Fibroblast of villous mesenchyme (primary cell): ENCODE measurements at places on chromosomes 5 and 9.

- no peak for DNase-seq
Observed at GRCh38 chr9:71920456-71921189, 9.2 kb downstream of the C9orf85 start.

DNA sequence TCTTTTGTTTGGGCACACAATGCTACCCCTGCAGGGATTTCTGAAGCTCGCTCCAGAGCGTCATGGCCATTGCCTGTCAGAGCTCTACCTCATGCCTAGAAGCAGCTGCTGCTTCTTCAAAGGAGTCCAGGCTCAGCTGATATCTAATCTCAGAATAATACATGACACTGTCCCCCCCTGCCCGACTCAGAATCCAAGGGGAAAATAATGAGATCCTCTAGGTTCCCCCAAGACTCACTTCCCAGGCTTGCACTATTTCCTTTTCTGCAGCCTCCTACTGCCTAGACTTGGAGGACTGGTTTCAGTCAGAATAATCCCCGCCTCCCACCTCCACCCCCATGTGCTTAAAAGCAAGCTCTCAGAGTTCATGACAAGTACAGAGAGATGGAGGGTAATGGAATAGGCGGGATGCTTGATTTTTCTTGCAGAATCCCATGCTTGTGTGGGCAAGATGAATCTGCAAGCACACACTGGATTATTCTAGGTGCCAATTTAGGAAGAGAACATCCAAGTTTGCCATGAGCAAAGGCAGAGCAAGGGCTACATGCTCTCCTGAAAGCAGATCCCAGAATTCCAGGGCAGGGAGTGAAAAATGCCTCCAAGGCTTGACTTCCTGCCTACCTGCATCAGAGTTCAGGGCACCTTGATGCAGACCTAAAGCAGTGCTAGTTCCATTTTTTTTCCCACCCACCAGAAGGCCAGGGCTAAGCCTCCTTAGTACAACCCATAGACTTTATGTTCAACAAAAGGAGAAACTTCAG is 97.4 kb upstream of the IFNK start:
- DNase-seq, result no peak

DNA sequence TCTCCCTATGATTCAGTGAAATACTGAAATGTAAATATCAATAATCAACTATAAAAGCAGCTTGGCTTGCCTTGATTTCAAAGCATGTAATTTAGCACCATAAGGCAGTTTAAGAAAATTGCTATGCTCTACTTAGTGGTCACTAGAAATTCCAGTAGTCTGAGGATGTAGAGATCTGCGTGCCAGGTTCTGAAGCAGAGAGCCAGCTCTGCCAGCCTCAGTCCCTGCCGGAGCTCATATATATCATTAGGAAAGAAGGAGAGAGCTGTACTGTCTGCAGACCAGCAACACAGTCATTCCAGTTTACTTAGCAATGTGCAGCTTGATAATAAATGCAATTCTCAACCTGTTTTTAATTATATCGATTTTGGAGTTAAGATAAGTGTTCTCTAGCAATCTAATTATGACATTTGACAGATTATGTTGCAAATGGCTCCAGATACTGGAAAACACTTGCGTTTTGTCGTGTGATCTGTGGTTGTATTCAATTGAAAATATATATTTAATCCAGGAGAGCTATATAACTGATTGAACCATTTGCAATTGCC is 540.5 kb downstream of the CTNND2 start:
- DNase-seq, result no peak

- DNase-seq, result no peak
Observed at GRCh38 chr5:52620315-52620714, 167.4 kb upstream of the ITGA1 start.

GRCh38 chr9:19161257-19162025 is 34.1 kb upstream of the PLIN2 start:
- peak; percentile 100 for DNase-seq

DNA sequence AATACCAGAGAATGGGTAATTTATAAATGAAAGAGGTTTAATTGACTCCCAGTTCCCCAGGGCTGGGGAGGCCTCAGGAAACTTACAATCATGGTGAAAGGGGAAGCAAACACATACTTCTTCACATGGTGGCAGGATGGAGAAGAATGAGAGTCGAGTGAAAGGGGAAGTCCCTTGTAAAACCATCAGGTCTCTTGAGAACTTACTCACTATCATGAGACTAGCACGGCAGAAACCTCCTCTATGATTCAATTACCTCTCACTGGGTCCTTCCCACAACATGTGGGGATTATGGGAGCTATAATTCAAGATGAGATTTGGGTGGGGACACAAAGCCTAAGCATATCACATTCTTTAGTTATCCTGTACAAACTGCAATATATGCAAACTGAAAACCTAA is 609.4 kb downstream of the MTRR start:
- no peak for DNase-seq

GRCh38 chr9:6068983-6069382 is 53.6 kb upstream of the RANBP6 start:
- DNase-seq, result no peak

GRCh38 chr9:98132806-98133631 is 14.0 kb upstream of the TRIM14 start:
- DNase-seq, result no peak

- DNase-seq, result no peak
Observed at GRCh38 chr5:39977066-39977655, 552.4 kb upstream of the DAB2 start.

GRCh38 chr5:81786496-81786895 is 35.6 kb upstream of the SSBP2 start:
- DNase-seq, result no peak

DNA sequence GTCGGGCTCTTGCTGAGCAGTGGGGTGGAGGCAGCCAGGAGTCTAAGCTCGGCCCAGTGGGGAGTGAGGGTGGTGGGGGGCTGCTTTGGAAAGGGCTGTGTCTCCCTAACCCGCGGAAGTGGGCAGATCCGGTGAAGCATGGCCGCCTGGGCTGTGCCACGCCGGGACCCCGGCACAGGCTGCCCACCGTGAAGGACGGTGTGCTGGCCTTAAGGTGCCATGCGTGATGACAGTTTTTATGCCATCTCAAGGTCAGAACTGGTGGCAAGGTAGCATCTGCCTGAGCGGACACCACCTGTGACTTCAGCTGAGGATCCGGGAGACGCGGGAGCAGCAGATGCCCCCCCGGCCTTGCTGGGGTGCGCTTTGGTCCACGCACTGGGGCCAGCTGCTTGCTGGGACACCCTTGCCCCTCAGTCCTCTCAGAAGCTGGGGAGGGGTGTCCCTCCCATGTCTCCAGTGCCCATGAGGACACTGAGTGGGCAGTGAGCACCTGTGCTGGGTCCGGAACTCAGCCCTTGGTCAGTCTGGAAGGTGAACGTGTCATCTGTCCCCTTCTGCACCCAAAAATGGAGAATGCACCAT is 53.9 kb downstream of the AHRR start:
- DNase-seq, result no peak

DNA sequence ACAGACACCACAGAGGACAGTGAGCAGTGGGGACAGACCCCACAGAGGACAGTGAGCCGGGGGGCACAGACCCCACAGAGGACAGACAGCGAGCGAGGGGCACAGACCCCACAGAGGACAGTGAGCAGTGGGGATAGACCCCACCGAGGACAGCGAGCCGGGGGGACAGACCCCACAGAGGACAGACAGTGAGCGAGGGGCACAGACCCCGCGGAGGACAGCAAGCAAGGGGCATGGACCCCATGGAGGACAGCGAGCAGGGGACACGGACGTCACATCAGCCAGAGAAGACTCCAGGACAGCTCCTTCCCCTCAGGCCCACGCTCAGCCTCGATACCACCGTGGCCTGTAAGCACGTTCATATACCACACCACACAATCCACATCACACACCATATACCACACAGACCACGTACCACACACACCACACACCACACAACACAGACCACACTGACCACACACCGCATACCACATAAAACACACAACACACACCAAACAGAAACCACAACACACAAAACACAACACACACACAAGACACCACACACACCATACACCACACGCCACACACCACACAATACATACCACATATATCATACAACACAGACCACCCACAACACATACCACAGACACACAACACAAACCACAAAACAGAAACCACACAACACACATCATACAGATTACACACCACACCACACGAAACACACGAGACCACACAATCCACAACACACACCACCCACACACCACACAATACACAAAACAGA is 5.2 kb upstream of the ZDHHC11 start:
- no peak for DNase-seq

GRCh38 chr5:129057329-129057728 is 37.2 kb upstream of the ISOC1 start:
- DNase-seq, result no peak

GRCh38 chr5:96752341-96753016 is 55.3 kb downstream of the ERAP1 start:
- peak; percentile 70 for DNase-seq

DNA sequence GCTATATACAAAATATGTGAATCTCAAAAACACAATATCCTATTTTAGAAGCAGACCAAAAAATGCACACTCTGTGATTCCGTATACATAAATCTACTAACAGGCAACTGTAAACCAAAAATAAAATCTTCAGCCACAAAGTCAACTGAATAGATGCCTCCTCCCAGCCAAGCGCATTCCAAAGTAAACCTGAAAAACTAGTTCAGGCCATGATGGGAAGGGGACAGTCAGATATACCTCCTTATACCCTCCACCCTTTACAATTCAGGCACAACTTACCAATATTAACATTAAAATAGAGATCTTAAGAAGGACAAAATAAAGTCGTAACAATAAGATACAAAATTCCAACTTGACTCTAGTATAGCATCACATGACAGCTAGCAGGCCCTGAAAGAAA is 1604.5 kb upstream of the NUDT12 start:
- DNase-seq, result no peak

GRCh38 chr5:36363101-36363500 is 61.4 kb upstream of the RANBP3L start:
- DNase-seq, result peak; percentile 63

GRCh38 chr5:168591302-168592013 is 12.3 kb upstream of the PANK3 start:
- no peak for DNase-seq

GRCh38 chr5:74462356-74462755 is 178.2 kb downstream of the ENC1 start:
- no peak for DNase-seq

DNA sequence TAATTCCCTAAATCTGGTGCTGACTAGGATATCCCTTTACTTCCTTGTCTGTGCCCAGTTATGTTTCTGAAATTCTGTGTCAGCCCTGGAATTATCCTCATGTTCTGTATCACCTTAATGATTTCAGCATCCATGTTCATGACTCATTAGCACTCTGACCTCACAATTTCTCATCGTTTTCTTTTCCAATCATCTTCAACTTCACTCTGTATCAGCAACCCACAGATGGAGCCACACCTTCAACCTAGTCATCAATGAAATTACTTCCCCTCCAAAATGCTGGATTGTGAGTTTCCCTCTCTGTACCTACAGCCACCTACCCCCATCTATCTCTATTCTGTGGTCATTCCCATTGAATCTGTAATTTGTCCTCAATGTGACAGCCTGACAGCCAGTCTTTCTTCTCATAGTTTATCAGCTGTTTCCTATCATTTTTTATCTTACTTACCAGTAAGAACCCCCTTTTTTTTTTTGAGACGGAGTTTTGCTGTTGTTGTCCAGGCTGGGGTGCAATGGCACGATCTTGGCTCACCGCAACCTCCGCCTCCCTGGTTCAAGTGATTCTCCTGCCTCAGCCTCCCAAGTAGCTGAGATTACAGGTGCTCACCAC is 3.1 kb upstream of the IL6ST start:
- peak; percentile 64 for DNase-seq

GRCh38 chr9:71984403-71984802 is 73.0 kb downstream of the C9orf85 start:
- DNase-seq, result peak; percentile 49

DNA sequence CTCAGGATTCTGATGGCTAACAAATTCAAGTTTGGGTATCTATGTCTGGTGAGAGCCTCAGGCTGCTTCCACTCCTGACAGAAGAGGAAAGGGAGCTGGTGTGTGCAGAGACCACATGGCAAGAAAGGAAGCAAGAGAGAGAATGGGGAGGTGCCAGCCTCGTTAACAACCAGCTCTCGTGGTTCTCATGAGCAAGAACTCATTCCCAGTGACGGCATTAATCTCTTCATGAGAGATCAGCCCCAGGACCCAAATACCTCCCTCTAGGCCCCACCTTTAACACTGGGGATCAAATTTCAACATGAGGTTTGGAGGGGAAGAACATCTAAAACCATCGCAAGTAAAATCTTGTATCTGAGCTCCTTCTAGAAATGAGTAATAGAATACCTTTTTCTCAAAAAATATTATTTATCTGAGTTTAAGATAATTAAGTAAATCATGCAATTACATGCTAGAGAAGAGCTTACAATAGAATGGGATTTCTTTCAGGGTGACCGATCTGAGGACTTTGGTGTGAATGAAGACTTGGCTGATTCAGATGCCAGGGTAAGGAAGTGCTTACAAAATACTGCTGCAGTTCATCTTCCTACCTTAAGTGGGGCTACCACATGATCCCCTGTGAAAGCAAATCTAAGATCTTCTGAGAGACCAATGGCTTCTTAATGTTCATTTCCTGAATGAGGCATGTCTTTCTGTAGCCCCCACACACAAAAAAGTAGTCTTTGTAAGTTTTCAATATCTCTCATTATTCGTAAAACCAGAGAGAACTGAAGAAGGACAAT is 11.5 kb downstream of the ANXA1 start:
- no peak for DNase-seq

GRCh38 chr5:58407042-58407719 is 52.7 kb downstream of the PLK2 start:
- DNase-seq, result peak; percentile 20

GRCh38 chr9:2727374-2727773 is 10.1 kb downstream of the KCNV2 start:
- no peak for DNase-seq

- no peak for DNase-seq
Observed at GRCh38 chr5:22372376-22372775, 480.8 kb downstream of the CDH12 start.

GRCh38 chr9:21682981-21683380 is 119.5 kb upstream of the MTAP start:
- peak; percentile 69 for DNase-seq

- DNase-seq, result peak; percentile 39
Observed at GRCh38 chr9:72509053-72509452, 12.4 kb upstream of the TMC1 start.

DNA sequence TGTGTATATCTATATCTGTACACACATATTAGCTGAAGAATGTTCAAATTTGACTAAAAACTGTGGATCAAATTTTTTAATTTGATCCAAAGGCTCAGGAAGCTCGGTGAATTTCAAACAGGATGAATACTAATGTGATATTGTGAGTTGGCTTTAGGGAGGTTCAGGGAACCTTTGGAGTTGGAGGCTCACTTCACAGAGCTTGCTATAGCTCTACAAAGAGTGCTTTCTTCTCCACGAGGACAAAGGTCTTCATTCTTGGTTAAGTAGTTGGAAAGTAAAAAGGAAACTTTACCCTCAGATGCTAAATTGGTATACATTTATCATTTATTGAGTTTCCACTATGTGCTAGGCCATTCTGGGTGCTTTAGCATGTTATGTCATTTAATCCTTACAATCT is 36.3 kb upstream of the MTAP start:
- no peak for DNase-seq
